ENCODE measurements at places on chromosomes 1 and 21. TPM values are rescaled to one million over a fixed set of nuclear protein-coding genes. Genes with fewer than 3 reads are reported as not detected.

APCS gene
- total RNA-seq, result not detected

RXFP4 gene
- total RNA-seq, result not detected

LCE1F gene
- total RNA-seq, result not detected

JAM2 gene
- 3.0 TPM for total RNA-seq

SPRR2A gene
- total RNA-seq, result not detected

TBX15 gene
- 0.63 TPM for total RNA-seq

STYXL2 gene
- not detected for total RNA-seq

LHX4 gene
- 0.16 TPM for total RNA-seq

ATP6V1G3 gene
- not detected for total RNA-seq

AGO1 gene
- 15.3 TPM for total RNA-seq

C8B gene
- total RNA-seq, result not detected

B3GALT2 gene
- 0.18 TPM for total RNA-seq

TIPRL gene
- 41.7 TPM for total RNA-seq

PCSK9 gene
- 2.5 TPM for total RNA-seq

OTUD3 gene
- 5.8 TPM for total RNA-seq

CYP4A22 gene
- not detected for total RNA-seq

SDE2 gene
- total RNA-seq, result 26.2 TPM

OVAAL gene
- total RNA-seq, result not detected

CR1L gene
- not detected for total RNA-seq

SPRR5 gene
- total RNA-seq, result not detected

COL8A2 gene
- total RNA-seq, result 11.0 TPM

NPPA gene
- not detected for total RNA-seq

DRAM2 gene
- total RNA-seq, result 60.9 TPM

LRRC8D gene
- 12.1 TPM for total RNA-seq

All from fibroblast of the aortic adventitia (primary cell).